ENCODE measurements at places on chromosomes 7 and 10.

DNA sequence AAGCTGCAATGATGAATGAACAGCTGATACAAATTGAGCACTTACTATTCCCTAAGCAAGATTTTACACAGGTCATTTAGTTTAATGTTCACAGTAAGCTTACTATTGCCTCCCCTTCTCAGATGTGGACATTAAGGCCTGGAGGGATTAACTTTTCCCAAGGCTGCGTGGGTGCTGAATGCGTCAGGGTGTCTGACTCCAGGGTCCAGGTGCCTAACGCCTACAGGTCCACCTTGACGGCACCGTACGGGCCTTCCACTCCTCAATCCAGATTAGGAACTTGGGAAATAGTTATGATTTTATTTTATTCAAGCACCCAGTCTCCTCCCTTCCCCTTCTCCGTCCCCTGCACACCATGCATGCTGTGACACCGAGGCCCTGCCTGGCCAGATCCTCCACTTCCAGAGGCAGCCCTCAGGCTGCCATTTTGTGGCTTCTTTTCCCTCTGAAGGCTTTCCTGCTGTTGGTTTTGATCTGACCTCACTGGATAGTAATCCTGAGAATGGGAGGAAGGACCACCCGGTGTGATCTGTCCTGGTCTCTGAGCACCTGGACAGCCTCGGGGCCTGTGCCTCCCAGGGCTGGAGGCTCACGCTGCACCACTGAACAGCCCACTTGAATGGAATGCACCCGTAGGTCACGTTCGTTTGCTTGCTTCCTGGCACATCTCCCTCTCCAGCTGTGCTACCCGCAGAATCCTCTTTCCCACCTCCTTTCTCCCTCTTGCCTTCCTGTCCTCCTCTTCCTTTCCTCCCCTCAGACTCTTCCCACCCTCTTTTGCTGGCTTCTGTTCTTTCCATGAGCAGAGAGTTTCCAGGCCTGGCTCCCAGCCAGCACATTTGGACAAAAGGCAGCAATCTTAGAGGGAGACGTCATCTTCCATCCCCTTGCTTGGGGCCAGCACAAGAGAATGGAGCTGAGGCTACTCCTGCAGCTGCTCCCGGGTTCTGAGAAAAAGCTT lies 14.4 kb downstream of the DENND2A start:
- DNase-seq, result no peak

DNA sequence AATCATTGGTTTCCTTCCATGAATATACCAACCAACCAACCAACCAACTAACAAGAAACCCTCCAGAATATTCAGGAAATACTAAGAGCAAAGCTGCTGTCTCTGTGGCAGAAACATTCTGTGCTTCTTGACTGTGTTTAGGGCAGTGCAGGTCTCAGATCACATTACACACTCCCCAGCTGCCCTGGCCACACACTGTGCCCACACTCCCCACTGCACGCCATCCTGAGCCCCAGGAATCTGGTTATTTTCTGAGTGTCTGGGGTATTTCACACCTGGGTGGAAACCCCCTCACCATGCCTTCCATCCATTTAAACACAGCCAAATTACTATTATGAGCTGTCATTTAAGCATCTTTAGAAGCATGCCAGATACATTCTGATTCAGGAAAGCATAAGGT lies 183.7 kb upstream of the ANK3 start:
- no peak for DNase-seq

GRCh38 chr7:92133737-92134270 lies 473 bp downstream of the CYP51A1 start:
- peak; percentile 52 for DNase-seq

DNA sequence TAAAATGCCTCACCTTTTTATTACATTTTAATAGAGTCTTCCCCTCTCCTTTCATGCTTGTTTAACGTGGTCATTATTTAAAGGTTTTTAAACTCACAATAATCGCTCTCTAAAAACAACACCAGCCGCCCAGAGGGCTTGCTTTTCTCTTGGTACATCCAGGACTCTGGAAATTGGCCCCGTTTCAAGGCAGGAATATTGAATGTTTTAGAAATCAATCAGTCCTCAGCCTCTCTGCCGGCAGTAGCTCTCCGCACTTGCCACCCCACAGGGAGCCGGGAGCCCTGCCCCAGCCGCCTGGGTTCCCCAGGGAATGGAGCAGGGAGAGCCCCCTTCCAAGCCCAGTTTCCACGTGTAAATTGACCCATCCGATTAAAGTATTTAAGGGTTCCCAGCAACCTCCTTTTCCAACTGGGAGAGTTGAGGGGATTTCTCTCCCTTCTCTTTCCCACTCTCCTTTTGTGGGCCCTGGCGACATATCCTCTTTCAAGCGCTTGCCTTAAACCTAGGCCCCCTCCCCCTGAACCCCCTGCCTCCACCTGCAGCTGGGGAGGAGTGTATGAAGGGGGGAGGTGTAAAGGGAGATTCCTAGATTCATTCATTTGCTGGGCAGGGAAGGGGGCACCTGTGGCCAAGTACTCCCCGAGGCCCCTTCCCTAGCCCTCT lies 1.9 kb downstream of the FGF8 start:
- no peak for DNase-seq

GRCh38 chr7:155488483-155489127 lies 30.7 kb downstream of the EN2 start:
- no peak for DNase-seq

- no peak for DNase-seq
Observed at GRCh38 chr7:143396625-143397556, 11.8 kb downstream of the EPHA1 start.

- no peak for DNase-seq
Observed at GRCh38 chr10:98364432-98365102, 50.4 kb downstream of the PYROXD2 start.

DNA sequence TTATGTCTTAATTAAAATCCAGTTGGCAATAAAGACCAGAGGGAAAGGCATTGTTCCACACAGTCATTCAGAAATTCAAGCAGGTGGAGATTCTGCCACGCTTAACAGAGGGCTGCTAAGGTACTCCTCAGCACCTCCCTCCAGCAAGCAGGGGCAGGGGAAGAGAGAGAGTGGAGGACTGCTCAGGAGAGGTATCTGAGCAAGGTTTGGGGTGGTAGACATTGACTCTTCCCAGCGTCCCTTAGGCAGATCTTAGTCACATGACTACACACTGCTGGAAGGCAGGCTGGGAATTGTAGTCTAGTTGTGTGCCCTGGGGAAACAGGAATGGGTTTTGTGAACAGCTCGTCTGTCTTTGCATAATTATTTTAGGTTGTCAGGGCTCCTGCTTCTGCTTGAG lies 181.6 kb downstream of the NPSR1 start:
- DNase-seq, result no peak

All from T-helper 2 cell (primary cell).